ENCODE measurements at places on chromosomes 13 and 19. TPM values are rescaled to one million over a fixed set of nuclear protein-coding genes. Genes with fewer than 3 reads are reported as not detected.
A peak's percentile ranks its signal among the peaks of the same experiment; 100 is the strongest.

Gene ZNF844
- 14.4 TPM for total RNA-seq

Gene ADGRE2
- 3.9 TPM for total RNA-seq

Gene NAA16
- total RNA-seq: 12.3 TPM

Gene CYP2A7
- total RNA-seq: 0.24 TPM

Gene DCT
- 5.8 TPM for total RNA-seq

Gene RPL18A
- total RNA-seq: 957 TPM

Gene CLPTM1
- total RNA-seq: 34.4 TPM

Gene SMIM17
- total RNA-seq: 3.4 TPM

Gene RFPL4A
- not detected for total RNA-seq

Gene FCGBP
- 175 TPM for total RNA-seq

Gene LRRC63
- total RNA-seq: 0.72 TPM

Gene CCDC122
- 16.1 TPM for total RNA-seq

Gene ZNF77
- total RNA-seq: 3.4 TPM

GRCh38 chr19:30092721-30093569, 150.9 kb downstream of the URI1 start:
- no peak for DNase-seq

DNA sequence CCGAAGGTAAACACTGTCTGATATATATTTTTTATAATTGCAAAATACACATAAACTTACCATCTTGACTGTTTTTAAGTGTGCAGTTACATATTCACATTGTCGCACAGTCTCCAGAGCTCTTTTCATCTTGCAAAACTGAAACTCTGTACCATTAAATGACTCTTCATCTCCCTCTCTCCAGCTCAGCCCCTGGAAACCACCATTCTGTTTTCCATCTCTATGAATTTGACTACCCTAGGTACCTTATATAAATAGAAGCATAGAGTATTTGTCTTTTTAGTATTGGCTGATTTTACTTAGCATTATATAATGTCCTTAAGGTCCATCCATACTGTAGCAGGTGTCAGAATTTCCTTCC, 45.8 kb downstream of the LRCH1 start:
- no peak for DNase-seq

DNA sequence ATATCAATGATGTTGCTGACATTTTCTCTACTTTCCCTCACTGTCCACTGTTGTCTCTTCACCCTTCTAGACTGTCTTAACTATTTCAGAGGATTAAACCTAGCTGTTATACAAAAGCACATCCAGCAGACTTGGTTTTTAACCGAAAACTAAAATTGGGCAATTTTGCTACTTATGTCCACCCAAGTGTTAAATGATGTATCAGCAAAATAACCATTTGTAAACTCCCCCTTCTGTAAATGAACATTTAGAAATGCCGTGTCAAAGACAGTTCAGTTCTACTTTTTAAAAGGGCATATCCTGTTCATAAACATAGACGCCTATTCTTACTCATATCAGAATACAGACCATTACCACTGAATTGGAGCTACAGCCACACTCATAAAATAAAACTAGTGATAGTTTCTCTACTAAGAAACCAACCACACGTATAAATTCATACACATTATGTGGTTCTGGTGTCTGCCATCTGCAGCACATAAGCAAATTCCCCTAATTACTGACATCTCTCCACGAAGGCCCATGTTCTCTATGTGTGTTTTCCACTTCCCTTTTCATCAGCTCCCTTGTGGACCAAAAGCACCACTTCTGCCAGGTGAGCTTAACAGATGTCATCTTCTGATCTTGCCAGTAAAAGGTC, 1091.8 kb downstream of the PCDH9 start:
- DNase-seq: no peak

DNA sequence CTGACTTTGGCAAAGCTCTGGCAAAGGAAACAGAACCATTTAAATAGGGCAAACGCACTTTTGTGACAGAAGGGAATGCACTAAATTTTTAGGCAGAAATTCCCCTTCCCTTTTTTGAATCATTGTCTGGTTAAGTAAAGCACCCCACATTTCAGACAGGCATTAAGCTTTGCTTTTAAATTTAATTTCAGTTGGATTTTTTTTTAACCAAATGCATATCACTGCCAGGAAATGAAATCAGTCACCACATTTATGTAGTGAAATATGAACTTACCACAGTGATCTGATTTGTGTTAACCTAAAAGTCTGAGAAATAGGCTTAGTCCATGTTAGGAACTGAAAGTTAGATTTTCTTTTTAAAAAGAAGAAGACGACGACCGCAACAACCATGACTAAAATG, 10.8 kb downstream of the GPR183 start:
- DNase-seq: no peak

DNA sequence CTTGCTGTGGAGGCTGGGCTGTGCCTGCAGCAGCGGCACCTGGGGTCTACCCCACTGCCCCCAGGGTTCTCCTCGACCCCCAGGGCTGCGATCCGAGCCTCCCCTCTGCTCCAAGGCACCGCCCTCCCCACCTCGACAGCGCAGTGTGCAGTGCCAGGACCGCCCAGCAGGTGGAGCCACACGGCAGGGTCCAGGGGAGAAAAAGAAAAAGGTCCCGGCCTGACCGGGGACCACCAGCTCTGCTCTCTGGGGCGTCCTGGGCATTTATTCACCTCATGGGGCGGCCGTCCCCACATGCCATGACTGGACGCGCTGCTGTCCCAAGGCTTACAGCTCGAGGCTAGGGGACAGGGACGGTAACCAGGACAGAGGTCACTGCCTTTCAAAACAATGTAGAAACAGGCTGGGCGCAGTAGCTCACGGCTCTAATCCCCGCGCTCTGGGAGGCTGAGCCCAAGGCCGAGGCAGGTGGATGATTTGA, 10.6 kb downstream of the REXO1 start:
- no peak for DNase-seq

GRCh38 chr13:46621792-46622629, 69.0 kb downstream of the LRCH1 start:
- peak; percentile 87 for DNase-seq

- peak; percentile 16 for DNase-seq
These were observed 15.3 kb upstream of the SPATA13 start for GRCh38 chr13:24145240-24145639.

- peak; percentile 63 for DNase-seq
These were observed 562.5 kb downstream of the EFNB2 start for GRCh38 chr13:105972811-105973590.

- DNase-seq: peak; percentile 58
These were observed 7.3 kb upstream of the DGKH start for GRCh38 chr13:42041011-42041683.

GRCh38 chr19:28961772-28962500, 251.0 kb downstream of the UQCRFS1 start:
- DNase-seq: peak; percentile 20

- DNase-seq: peak; percentile 29
These were observed 11.3 kb upstream of the PLA2G4C start for GRCh38 chr19:48121909-48122371.

DNA sequence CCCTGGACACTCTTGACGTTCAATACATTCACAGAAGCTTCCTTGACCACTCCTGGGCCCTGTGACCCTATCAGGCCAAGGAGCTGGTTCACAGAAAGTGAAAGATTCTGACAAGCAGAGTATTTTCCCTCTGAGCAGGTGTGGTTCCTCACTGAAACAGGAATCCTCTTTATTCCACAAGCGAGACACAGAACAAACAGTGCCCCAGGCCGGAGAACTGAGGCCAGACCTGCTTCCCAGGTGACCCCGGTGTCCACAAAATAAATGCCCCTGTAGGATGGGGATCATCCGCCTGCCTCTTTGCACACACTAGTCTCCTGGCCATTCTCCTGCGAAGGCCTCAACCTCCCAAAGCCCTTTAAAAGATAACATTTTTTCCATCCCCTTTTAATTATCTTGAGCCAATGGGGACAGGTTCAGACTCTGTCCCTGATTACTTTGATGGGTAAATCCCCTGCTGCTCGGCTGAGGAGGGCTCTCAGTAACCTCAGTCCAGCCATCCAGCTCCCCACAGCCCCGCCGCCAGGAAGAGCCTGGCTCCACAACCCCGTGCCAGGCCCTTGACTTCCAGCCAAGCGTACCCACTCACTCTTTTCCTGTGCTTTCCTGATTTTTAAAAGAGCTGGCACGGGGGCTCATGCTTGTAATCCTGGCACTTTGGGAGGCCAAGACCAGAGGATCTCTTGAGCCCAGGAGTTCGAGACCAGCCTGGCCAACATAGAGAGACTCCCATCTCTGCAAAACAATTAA, 129.1 kb downstream of the FOXO1 start:
- no peak for DNase-seq

GRCh38 chr13:110824702-110825300, 90.1 kb downstream of the ANKRD10 start:
- DNase-seq: no peak

DNA sequence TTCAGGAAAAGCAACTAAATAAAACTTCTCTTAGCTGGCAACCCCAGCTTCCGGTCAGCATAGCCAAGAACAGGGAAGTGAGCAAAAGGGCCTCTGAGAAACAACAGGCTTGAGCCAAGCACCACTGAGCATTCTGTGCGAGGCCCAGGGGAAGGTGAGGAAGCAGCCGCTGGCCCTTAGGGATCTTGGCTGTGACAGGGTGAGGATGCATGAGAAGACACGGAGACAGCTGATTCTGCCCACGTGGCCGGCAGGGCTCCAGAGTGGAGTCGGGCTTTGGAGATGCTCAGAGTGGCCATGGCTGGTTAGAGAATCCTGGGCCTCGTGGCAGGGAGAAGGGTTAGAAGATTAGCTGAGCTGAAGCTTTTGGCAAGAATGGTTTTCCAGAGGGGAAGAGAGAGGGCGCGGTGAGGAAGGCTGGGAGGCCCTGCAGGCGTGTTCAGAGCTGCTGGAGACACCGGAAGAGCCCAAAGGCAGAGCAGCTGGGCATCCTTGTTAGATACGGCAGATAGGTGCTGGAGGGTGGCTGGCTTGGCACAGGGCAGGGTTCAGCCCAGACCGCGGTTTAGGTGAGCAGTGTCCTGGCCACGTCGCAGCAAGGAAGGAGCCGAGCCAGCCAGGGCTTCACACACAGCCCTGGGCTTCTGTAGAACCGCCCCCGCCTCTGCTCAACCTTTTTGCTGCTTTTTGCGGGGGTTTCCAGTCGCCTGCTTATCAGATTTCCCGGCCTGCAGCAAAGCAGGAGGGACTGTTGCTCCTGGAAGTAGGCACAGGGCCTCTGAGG, 17.3 kb downstream of the UPF1 start:
- DNase-seq: peak; percentile 90

DNA sequence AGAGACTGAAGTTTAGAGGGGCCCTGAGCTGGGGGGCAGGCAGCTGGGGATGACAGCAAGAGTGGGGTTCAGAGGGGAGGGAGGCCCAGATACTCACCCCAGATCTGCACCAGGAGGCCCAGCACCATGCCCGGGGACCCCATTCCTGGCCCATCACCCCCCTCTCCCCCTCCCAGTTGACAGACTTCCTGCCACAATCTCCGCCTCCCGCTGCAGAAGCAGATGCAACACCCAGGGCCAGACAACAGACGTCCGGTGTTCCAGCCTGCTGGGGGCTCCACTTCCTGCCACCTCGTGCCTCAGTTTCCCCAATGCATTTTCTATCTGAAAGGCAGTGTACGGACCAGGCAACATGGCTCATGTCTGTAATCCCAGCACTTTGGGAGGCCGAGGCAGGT, at the start of gene TMIGD2:
TSS of gene TMIGD2 (minus strand) at position 147 of the 398 bp plus-strand sequence. CDS start at position 143, 4 bp downstream.
- peak; percentile 15 for DNase-seq

DNA sequence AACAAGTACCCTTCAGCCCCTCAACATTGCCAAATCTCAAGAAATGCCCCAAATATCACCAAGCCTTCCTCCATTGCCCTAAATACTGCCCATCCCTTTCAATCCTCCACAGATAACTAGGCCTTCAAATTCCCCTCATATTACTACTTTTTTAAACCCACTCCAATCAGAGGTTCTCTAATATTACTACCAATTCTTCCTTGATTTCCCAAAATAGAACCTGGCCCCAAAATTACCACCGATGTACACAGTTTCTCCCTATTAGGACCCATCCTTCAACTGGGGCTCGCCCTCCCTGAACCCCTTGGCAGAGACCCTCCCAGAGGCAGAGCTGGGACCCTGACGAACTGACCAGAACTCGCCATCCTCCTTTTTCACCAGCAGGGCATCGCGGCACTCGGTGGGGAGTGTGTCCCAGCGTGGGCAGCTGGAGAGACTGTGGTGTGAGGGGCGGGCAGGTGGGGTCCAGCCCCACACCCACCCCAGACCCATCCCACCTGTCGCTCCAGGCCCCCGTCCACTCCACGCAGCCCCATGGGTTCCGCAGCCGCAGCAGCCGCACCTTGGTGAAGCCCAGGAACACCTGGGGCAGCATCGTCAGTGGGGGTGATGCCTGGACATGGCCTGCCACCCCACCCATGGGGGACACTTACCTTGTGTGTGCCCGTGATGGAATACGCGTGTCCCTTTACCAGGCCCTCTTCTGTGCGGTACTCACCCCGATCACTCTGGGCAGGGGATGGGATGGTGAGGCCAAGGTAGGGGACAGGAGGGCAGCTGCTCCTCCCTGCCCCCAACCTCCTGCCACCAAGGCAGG, 6.1 kb downstream of the CAPN12 start:
- peak; percentile 0 for DNase-seq

DNA sequence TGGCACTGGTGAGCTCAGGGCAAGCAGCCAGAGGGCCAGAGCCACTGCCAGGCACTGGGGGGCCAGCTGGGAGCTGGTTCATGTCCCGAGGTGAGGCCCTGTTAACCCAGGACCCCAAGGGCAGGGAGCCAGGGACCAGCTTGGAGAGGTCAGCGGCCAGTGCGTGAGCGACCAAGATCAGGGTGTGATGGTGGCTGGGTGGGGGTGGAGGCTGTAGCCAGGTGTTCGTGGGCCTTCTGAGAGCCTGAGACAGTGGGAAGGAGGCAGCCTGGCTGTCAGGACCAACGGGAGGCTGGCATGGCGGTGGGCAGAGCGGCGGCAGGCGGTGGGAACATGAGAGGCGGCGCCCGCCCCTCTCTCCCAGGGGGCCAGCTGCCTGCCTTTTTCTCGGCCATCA, 8.1 kb upstream of the KPTN start:
- no peak for DNase-seq

DNA sequence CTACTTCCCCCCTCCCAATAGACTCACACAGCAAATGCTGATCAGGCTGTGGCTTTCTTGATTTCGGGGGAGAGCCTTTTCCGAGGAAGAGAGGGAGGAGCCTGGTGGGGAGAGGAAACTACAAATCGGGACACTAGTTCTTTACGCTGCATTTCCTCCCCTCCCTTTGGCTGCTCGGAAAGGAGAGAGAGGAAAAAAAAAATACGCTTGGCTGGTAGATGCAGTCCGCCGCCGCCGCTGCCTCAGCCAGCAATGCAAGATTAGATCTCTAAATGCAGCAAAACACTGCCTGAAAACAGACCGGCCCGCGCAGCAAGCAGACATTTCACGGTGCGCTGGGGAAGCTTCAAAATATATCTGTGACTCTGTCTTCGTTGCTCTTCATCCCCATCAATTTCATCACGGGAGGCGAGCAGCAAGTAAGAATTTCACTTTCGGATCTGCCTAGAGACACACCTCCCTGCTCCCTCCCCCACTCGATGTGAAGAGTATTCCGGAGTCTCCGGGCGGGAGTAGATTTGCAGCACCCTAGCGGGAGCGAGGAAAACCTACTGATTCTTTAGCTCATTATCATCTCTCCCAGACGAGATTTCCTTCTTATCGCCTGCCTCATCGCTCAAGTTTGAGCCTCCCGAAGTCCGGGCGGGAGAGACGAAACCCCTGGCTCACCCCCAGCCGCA, at the start of gene PCDH17:
TSS of gene PCDH17 (plus strand) at position 149 of the 680 bp plus-strand sequence. CDS start 803 bp downstream, outside the sequence.
- DNase-seq: peak; percentile 81

All from umbilical cord (tissue), 2 donors.